Putamen (tissue), 1 donor: ENCODE measurements at places on chromosomes 7 and 10.

- DNase-seq = no peak
Measured at GRCh38 chr7:41655426-41655825, 47.5 kb downstream of the INHBA start.

DNA sequence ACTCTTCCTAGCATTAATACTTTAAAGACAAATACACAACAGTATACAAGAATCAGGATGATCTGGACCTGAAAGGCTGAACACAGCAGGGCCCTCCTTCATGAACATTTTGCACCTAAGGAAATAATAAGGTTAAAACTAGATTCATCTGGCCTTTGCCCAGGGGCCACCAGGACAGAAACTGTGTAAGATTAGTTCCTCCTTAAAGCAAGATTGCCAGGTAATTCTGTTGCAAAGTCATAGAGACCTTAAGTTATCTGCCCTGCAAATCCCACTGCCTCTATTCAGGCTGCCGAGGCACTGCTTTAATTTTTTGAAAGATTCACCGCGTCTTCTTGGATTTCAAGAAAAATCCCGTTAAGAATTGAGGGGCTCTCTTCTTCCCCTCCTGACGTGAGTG, 1.6 kb upstream of the KIAA1217 start:
- DNase-seq = no peak

GRCh38 chr7:123367484-123368122, 166.8 kb downstream of the IQUB start:
- DNase-seq = no peak

GRCh38 chr7:148204639-148205304, 385.8 kb upstream of the C7orf33 start:
- no peak for DNase-seq

DNA sequence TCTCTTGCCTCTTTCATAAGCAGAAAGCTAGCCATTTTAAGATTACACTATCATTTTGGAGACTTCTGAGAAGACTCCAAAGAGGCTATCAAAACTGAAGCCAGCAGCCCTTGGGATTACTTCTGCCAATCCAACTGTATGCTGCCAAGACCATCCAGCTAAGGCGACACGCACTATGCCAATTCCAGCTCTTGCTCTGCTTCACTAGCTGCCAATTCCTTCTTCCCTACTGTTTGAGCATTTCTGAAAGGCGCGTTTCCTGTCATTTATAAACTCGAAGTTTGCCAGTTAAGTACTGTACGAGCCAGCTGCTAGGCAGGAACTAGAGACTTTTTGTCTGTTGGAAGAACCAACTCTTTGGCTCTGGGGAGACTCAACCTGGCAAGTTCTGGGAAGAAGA, 36.5 kb downstream of the MALSU1 start:
- DNase-seq = no peak
